Activated T-cell treated with anti-CD3 and anti-CD28 coated beads for 48 hours (primary cell): ENCODE measurements at places on chromosomes 12 and 14.

DNA sequence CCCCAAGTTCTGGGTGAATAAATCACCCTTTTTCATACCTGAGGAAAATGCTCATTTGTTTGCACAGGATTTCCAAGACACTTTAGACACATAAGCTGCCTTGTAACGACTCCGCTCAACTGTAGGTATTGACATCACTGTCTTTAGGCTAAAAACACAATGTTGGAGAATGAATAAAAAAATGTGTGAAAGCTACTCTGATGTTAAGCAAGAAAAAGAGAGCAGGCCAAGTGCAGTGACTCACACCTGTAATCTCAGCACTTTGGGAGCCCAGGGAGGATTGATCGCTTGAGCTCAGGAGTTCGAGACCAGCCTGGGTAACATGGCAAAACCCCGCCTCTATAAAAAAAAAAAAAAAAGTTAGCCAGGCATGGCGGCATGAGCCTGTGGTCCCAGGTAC lies 11.1 kb upstream of the CIPC start:
- DNase-seq, result no peak

DNA sequence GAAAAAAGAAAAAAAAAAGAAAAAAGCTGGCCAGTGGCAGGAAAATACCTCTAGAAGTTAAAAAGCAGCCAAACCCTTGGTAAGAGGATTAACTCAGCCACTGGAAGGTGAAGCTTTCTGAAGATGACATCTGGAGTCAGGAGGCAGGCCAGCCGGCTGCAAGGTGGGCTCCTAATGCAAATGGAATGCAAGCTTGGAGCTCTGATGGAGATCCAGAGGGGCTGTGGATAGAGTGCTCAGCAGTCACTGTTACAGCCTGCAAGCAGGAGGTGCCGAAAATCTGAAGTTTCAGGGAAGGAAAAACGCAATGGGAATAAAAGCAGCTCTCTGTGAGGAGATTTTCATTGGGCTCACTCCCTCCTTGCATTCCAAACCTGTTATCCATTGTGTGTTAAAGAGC lies 41.0 kb downstream of the GSC start:
- DNase-seq, result no peak

GRCh38 chr14:99522457-99522891 lies 41.3 kb downstream of the CCNK start:
- DNase-seq, result no peak

GRCh38 chr12:40248585-40249297 lies 23.9 kb downstream of the LRRK2 start:
- DNase-seq, result no peak

DNA sequence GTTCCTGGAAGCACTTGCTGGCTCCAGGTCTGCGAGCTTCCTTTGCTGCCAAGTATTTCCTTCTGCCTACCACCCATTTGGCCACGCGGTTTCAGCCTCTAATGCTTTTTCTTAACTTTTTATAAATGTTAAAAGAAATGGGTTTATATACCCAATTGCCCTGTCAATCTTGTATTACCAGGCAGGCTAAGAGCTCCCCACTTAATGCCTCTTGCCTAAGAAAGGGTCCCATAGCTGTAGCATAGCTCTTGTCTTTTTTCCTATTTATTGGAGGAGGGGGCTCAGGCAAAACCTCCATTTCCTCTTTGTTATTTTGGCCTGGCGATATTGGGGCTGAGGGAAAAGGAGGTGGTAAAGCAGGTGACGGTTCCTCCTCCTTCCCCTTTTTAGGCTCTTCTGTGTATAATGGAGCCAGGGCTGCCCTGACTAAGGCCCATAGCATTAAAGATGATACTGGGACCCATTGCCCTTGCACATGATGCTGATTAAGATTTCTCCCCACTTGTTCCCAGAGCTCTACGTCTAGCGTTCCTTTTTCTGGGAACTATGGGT lies 21.6 kb upstream of the BLTP3B start:
- DNase-seq, result no peak

GRCh38 chr14:77458249-77458950 lies 507 bp downstream of the AHSA1 start:
- DNase-seq, result peak; percentile 32

GRCh38 chr14:70697701-70698100 lies 56.0 kb downstream of the TTC9 start:
- no peak for DNase-seq

GRCh38 chr12:85949253-85949652 lies 75.2 kb downstream of the NTS start:
- no peak for DNase-seq

GRCh38 chr14:71388336-71388735 lies 481.1 kb downstream of the PCNX1 start:
- no peak for DNase-seq

DNA sequence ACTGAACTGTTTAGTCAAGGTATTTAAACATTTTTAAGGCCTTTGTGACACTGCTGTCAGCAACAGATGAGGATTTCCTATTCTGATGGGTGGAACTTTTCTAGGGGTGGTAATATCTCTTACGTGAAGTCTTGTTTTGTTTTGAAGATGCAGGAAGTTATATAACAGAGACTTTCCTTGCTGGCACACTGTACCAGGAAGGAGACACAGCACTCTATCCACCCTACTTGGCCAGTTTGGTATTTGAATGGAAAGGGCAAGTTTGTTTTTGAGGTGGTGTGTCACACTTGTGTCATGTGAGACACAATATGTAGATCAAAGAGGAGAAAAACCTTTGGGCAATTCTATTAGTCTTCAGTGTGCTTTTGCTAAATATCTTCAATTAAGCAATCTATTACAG lies 51.6 kb upstream of the SRP54 start:
- no peak for DNase-seq

DNA sequence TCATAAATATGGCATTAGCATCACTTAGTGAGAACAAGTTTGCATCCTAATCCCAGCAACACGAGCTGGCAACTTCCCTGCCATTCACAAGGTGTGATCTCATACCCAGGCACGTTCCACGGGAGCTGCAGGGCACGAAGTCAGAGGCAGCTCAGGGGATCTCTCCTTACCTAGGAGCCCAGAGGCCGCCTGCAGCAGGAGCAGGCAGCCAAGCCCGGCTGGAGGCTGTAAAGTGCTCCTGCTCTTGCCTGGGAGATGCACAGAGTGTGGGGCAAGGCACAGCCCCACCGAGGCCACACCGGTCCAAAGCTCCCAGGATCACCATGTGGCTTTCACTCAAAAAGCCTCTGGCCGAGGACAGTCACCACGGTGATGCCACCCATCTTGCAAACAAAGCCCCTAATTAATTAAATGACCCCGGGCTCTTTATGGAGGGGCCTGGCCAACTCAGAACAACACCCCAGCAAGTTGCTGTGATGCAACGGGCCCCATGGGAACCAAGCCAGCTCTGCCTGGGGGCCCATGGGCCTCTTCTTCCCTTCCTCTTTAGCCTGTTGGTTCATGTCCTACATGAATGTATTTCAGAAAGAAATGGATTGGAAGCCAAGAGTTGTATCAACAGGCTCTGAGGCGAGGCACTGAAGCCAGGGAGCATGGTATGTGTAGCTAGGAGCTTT lies 26.5 kb downstream of the NUAK1 start:
- DNase-seq, result no peak

DNA sequence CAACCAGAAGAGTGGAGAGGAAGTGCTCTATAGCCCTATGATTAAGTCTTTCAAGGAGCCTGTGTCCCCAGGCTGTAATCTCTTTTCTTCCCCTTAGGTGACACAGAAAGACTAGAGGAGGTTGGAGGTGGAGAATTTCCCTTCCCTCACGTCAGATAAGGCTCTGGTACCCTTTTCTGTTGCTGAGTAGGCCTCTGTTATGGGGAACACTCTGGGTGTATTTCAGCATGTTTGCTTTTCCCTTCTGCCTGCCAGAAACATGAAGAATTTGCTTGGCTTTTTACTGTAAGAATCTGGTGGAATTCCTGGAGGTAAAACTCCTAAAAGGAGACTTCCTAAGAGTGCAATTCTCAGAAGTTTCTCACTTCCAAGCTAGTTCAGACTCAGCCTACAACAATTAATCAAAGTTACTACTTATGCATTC lies 58.3 kb downstream of the SIX1 start:
- no peak for DNase-seq
